ENCODE measurements at places on chromosomes 4 and X.

DNA sequence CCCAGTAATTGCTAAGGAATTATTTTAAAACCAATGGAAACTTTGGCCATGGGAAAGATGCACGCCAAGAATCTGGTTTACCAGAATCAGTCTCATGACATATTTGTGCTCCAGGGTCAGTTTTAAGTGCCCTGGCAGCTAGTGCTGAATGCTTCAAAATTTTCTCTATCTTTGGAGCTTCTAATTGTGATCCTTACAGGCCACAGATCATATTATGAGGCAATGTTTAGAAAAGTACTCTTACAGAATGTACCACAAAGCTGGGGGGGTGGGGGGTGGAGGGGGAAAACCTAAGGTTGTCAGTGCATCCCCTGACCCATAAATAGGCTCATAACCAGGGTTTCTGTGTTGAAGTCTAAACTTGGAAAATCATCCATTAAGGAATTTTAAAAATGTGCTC is 514.5 kb downstream of the INPP4B start:
- DNase-seq = no peak

- no peak for DNase-seq
These were observed 863.6 kb downstream of the RPA4 start for GRCh38 chrX:97747346-97747745.

GRCh38 chr4:1458581-1458980 is 52.3 kb upstream of the NKX1-1 start:
- DNase-seq = no peak

- no peak for DNase-seq
These were observed 19.3 kb downstream of the PPP2R2C start for GRCh38 chr4:6452897-6453687.

GRCh38 chr4:124631760-124632159 is 80.8 kb downstream of the ANKRD50 start:
- DNase-seq = no peak

- no peak for DNase-seq
These were observed at the start of gene PDZD4 for GRCh38 chrX:153829799-153830639. Gene PDZD4, minus strand, starts transcription at chrX:153830544. Its CDS starts 246 bp downstream, at chrX:153830298.

DNA sequence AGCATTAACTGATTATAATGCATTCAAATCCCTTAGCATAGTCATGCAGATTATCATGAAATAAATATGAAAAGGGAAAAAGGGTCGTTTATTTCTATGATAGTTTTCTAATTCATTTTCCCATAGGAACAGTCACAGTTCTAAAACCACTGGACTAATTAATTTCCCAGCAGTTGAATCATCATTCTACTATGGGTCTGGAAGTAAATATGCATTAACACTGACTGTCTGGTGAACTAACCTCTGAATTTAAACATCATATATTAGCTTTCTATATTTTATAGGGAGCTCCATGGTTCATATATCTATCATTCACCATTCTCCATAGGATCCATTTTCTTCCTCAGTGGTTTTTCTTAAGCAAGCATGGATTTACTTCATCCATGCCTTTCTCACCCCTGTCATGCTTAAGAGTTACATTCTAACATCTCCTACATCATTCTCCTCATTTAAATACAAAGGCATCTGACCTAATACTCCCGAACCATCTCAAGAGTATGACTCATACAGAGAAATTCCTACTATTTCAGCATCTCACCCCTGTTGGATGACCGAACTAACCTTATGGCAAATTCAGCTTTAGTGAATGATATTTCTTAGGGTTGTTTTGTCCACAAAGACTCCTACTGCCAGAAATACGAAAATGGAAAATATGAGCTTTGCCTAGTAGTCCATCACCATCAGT is 198.7 kb upstream of the ADAMTS3 start:
- DNase-seq = no peak

DNA sequence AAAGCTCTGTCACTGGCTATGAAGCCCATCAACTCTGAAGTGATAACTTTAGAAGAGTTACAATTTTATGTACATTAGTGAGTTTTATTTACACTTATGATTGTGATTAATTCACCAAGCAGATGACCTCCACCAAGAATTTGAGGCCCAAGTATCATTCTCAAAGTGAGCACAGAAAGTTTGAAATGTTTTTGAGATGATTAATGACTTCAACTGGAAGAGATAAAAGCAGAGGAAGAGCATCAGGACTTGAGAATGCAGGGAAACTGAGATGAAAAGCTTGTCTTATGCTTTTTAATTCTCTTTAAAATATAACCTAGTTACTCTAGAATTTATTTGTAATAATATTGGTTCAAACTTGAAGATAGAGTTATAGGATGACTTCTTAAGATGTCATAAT is 112.8 kb upstream of the H2AZ1 start:
- DNase-seq = no peak

GRCh38 chrX:40987413-40987812 is 97.8 kb upstream of the USP9X start:
- DNase-seq = no peak

- no peak for DNase-seq
These were observed 26.9 kb downstream of the XK start for GRCh38 chrX:37712458-37712857.

DNA sequence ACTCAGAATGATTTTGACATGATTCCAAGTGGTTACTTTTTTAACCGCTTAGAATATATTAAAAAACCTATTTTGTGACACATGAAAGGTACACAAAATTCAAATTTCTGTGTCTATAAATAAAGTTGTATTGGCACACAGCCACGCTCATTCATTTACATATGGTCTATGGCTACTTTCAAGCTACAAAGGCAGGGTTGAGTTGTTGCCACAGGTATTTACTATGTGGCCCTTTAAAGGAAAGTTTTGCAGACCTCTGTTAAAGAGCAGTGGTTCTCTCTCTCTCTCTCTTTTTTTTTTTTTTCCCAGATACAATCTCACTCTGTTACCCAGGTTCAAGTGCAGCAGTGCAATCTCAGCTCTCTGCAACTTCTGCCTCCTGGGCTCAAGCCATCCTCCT is 23.0 kb downstream of the GPM6B start:
- no peak for DNase-seq

DNA sequence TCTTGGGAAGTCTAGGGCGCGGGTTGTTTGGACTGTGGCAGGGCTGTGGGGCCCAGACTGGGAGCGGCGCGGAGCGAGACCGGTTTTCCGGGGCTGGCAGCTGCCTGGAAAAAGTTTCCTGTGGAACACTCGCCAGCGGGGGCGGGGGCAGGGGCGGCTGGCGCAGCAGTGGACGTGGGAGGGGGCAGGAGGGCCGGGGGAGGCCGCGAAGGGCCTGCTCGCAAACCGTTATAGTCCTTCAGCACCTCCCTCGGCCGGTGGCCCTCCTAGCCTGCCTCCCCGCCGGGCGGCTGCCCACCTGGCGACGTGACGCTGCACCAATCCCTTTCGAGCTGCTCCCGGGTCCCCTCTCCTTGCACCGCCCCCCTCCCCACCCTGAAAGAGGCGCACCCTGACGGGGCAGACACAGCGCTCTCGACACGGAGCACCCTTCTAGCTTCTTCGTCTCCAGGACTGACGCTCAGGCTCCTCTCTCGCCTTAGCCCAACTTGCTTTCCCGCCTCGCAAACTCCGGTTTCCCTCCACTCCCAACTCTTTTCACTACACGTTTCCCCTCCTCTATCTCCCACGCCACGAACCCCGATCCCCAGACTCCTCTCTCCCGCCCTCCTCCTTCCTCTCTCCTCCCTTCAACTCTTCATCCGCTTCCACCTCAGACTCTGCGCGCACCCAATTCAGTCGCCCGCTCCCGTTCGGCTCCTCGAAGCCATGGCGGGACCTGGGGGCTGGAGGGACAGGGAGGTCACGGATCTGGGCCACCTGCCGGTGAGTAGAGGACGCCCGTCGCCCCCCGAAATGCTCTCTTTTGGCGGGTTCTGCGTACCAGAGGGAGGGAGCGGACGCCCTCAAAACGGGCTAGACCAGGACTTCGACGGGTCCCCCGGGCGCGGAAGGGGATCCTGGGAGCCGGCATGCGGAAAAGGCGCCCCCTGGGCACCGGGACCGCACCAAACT is at the start of gene NRK:
TSS of gene NRK (plus strand) at position 402 of the 954 bp plus-strand sequence. CDS start at position 709, 307 bp downstream.
- DNase-seq = no peak

- DNase-seq = no peak
These were observed 944 bp downstream of the KLF8 start for GRCh38 chrX:56233100-56233499.

GRCh38 chrX:39756086-39756883 is 341.5 kb downstream of the BCOR start:
- no peak for DNase-seq

DNA sequence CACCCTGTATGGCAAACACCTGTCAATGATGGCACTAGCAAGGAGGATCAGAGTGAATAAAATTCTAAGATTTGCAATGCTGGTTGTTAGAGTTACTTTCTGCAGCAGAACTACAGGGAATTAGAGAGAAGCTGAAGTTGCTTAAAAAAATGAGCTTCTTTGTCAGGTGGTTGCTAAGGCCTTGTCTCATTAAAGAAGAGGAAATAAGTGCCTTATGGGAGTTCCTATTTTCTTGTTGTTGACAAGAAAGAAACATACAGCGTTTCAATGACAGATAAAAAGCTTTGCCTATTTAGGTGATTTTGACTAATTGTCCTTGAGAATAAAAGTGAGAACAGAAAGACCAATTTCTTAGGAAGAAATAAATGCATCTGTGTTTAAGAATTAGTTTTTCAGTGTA is 106.0 kb upstream of the ARHGAP24 start:
- no peak for DNase-seq

- DNase-seq = no peak
These were observed 22.4 kb downstream of the CLDN22 start for GRCh38 chr4:183297675-183298074.

- no peak for DNase-seq
These were observed 9.6 kb upstream of the YTHDC1 start for GRCh38 chr4:68359508-68359907.

- DNase-seq = no peak
These were observed 77.6 kb downstream of the RASL11B start for GRCh38 chr4:52939739-52940138.

- no peak for DNase-seq
These were observed 95.8 kb upstream of the GPC4 start for GRCh38 chrX:133511041-133511440.

DNA sequence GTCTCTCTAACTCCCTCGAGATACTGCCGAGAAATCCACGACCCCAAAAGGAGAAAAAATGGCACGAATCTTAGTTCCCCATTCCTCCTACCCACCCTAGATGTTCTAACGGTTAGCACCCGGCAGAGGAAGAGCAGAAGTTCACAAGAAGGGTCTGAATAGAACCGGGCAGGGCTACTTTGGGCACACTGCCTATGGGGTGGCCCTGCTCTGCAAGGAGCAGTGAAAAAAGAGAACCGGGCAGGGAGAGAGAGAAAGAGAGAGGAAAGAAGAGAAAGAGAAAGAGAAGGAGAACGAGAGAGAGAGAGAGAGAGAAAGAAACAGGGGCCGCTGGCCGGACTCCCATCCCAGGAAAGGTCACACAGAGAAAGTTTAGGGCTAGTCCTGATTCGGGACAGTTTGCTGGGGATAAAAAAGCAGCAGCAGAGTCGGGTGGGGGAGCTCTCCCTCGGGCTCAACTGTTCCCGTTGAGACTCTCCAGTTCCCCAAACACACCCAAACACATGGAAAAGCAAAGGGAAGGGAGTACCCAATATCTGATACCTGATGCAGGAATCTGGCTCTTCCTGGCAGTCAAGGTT is 468 bp downstream of the GLA start:
- DNase-seq = no peak

DNA sequence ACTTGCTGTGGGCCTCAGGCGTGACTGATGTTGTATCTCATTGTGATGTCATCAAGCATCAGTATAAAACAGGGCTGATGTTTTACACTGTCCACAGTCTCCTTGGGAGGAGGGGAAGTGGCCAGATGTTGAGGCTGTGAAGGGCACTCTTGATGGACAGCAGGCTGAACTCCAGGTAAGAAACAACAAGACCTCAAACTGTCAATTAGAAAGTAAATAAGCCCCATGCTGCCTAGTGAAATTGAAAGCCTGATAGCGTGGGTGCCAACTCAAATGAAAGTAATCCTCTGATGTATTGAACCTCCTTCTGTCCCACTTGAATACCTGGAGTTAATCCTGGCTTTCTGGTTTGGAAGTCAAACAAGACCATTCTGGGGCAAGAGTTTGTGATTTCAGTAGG is 19.7 kb downstream of the VSIG1 start:
- DNase-seq = no peak

GRCh38 chr4:62028745-62029144 is 828.6 kb downstream of the ADGRL3 start:
- DNase-seq = no peak

DNA sequence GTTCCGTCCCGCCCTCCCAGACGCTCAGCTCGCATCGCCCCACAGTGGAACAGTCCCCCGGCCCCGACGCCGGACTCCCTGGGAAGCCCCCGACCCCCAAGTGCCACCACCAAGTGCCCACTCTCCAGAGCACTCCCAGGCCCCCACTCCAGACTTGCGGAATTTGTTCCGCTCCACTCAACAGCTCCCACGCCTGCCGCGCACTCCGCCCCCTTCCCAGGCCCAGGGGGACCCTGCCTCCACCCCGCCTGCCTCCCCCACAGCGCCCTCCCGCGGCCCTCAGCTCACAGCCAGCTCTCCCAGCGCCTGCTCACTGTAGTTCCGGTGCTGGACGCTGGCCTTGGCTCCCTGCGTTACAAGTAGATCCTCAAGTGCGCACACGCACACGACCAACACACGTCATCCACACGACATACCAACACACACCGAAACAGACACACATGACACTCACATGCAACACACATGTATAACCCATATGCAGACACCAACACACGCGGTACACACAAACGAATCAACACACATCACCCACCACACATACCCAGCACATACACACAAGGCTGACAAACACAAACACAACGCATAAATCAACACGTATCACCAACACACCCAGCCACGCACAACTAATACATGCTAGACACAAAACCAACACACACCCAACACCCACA is 8.0 kb downstream of the MSX1 start:
- DNase-seq = no peak

DNA sequence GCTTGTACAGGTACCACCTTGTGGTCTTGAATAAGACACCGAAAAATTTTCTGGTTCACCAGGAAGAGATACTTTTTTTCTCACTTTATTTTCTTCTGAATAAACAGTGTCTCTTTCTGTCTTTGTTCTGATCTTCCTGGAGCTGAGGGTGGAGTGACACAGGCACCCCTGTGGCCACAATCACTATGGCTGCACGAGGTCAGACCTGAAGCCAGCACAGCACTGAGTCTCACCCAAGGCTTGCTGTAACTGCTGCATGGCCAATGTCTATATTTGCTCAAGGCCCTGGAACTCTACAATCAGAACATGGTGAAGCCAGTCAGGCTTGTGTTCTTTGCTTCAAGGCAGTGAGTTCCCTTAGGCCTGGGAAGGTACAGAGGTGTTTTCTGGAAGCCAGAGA is 87.2 kb downstream of the GPR174 start:
- no peak for DNase-seq

All from stimulated activated CD4-positive, alpha-beta T cell treated with anti-CD3 and anti-CD28 coated beads, Interleukin-12 subunit alpha, Interleukin-12 subunit beta, amount 100 ng/mL, for 48 hours (primary cell).